ENCODE measurements at places on chromosomes 3 and 15. TPM values are rescaled to one million over a fixed set of nuclear protein-coding genes. Genes with fewer than 3 reads are reported as not detected.
A peak's percentile ranks its signal among the peaks of the same experiment; 100 is the strongest.

DNA sequence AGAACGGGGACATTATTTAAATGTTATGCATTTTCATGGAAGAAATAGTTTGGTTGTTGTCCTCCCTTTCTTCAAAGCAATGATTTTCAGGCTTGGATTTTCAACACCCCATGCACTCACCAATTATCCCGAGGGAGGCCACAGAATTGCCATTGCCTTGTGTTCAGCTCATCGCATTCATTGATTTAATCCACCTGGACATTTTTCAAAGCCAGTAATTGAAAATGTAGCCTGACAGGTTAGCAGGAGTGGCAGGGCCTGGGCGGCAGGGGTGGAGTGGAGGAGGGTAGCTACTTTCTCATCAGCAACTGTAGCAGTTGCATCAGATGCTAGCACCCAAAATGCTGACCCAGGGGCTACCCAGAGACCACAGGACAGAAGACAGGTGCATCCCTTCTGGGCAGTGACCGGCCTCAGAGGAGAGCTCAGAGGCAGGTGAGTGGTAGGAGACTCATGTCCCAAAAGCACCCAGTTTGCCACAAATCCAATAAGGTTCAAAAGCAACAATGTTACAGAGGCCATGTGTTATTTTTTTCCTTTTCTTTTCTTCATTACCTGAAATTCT lies 242.4 kb downstream of the CD47 start:
- no peaks in the 10 kb centered on the region for H3K4me1 ChIP-seq
- no peak overlapping the region for H3K4me3 ChIP-seq
- DNase-seq = no peak
- no peak overlapping the region for H3K27ac ChIP-seq

GRCh38 chr3:39280571-39280970 lies 735 bp upstream of the CX3CR1 start:
- no peaks in the 10 kb centered on the region for H3K36me3 ChIP-seq
- peaks cover 6% of the 10 kb centered on the region for H3K4me1 ChIP-seq
- H3K27me3 ChIP-seq = peaks cover 3% of the 10 kb centered on the region
- H3K27ac ChIP-seq = no peak overlapping the region

DNA sequence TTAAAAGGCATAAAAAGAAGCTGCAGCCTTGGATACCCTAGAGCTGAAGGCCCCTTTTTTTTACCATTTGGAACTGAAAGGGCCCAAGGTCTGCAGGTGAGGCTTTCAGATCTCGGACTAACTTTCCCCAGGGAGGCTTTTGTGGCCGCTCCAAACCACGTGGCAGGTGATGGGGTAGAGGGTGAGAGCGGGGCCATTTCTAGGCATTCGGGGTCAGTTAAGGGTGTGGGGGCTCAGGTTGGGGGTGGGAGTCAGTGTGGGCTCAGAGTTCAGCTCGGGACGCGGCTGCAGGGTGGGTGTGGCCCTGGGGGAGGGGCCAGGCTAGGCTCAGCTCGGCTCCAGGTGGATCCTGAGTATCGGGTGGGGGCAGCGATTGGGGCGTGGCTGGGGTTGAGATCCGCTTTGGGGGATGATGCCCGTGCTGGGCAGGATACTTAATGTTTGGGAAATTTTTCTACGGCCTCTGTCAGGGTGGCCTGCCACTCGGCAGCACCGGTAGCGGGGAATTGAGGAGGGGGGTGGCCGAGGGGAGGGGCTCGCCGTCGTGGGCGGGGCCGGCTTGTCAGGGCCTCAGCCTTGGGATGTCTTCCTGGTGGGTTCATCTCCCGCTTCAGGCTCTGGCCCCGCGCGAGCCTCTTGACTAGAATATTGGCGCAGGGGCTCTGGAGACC lies 2.5 kb downstream of the KLF13 start:
- H3K36me3 ChIP-seq = peaks cover 5% of the 10 kb centered on the region
- H3K27me3 ChIP-seq = no peaks in the 10 kb centered on the region
- H3K4me3 ChIP-seq = peak overlapping the region; percentile 91
- peaks cover 49% of the 10 kb centered on the region for H3K4me1 ChIP-seq
- peak overlapping the region; percentile 87 for H3K27ac ChIP-seq

GRCh38 chr3:155760653-155761052 lies 15.8 kb upstream of the PLCH1 start:
- no peaks in the 10 kb centered on the region for H3K27me3 ChIP-seq
- DNase-seq = no peak
- no peak overlapping the region for H3K27ac ChIP-seq
- H3K4me3 ChIP-seq = no peak overlapping the region
- H3K36me3 ChIP-seq = no peaks in the 10 kb centered on the region

DNA sequence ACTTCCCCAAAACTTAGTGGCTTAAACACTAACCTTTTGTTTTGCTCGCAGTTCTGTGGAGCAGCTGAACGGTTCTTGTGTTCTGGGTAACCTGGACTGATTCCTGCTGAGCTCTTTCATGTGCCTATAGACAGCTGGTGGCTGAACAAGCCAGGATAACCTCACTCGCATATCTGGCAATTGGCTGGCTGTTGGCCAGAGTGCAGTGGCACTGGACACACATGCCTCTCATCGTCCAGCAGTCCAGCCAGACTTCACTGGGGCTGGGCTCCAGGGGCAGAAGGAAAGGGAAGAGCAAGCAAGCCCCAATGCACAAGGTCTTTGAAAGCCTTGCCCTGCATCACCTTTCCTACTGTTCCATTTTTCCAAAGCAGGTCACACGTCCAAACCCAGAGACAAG lies 53.6 kb upstream of the GATA2 start:
- H3K27ac ChIP-seq = no peak overlapping the region
- H3K4me1 ChIP-seq = no peaks in the 10 kb centered on the region
- H3K36me3 ChIP-seq = no peaks in the 10 kb centered on the region
- no peaks in the 10 kb centered on the region for H3K27me3 ChIP-seq
- H3K4me3 ChIP-seq = no peak overlapping the region
- no peak for DNase-seq

GRCh38 chr3:187274977-187275338 lies 16.6 kb downstream of the MASP1 start:
- H3K4me3 ChIP-seq = no peak overlapping the region
- no peak overlapping the region for H3K27ac ChIP-seq
- no peaks in the 10 kb centered on the region for H3K36me3 ChIP-seq
- H3K4me1 ChIP-seq = no peaks in the 10 kb centered on the region

GRCh38 chr3:156445117-156446090 lies 109.5 kb downstream of the SSR3 start:
- H3K27me3 ChIP-seq = no peaks in the 10 kb centered on the region
- no peaks in the 10 kb centered on the region for H3K4me1 ChIP-seq
- DNase-seq = no peak

DNA sequence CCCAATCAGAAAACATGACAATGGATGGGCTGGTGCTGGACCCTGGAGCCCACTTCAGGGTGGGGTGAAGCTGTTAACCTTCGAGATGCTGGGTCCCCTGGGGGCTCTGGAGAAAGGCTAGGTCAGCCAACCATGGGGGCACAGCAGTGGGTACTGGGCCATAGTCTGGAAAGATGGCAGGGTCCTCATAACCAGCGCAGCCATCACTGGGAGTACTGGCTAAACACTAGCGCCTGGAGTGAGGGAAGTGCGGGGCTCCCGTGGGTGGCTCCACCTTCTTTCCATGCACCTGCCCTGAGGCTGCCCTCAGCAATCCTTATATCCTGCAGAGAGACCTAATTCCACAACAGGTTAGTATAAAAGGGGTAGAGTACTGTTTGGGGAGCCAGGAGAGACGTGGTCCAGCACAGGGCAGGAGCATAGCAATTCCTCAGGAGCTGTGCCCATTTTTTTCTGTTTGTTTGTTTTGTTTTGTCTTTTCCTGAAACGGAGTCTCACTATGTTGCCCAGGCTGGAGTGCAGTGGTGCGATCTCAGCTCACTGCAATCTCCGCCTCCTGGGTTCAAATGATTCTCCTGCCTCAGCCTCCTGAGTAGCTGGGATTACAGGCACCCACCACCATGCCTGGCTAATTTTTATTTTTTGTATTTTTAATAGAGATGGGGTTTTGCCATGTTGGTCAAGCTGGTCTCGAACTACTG lies 122.6 kb upstream of the MEF2A start:
- DNase-seq = no peak
- no peak overlapping the region for H3K4me3 ChIP-seq
- H3K27me3 ChIP-seq = no peaks in the 10 kb centered on the region
- H3K36me3 ChIP-seq = no peaks in the 10 kb centered on the region
- H3K4me1 ChIP-seq = peaks cover 4% of the 10 kb centered on the region

DNA sequence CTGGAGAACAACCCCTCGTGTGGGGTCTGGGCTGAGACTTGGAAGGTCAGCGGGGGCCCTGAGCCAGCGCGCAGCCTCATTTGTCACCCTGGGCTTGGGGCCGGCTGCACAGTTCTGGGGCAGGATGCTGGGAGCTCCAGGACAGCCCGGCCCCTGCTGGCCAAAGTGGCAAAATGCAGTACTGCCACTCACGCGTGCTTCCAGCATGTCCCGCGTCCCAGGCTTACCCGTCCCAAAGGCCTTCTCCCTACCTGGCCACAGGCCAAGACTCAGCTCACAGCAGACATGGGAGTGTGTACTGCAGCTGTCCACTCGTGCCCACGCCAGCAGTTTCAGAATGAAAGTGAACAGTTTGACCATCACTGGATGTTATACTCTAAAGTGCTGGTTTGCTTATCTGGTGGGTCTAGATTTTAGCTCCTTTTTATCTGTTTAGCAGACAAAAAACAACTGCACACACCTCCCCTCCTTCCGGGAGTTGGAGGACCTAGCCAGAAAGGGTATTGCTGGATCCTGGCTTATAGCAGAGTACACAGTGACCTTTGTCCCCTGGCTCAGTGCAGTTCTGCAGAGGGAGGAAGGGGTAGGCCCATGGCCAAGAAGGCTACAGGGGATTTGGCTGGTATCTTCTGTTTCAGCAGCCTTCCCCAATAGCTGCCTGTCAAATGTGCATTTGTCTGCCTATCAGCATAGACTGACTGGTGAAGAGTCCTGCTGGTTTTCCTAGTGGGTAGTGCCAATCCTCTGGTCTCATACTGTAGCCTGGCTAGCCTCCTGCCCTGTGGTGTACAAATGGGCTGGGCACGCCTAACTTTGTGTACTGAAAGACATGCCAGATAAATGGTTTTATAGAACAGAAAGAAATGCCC lies 23.2 kb upstream of the IP6K2 start:
- H3K4me3 ChIP-seq = no peak overlapping the region
- H3K27ac ChIP-seq = no peak overlapping the region
- H3K4me1 ChIP-seq = peaks cover 9% of the 10 kb centered on the region

DNA sequence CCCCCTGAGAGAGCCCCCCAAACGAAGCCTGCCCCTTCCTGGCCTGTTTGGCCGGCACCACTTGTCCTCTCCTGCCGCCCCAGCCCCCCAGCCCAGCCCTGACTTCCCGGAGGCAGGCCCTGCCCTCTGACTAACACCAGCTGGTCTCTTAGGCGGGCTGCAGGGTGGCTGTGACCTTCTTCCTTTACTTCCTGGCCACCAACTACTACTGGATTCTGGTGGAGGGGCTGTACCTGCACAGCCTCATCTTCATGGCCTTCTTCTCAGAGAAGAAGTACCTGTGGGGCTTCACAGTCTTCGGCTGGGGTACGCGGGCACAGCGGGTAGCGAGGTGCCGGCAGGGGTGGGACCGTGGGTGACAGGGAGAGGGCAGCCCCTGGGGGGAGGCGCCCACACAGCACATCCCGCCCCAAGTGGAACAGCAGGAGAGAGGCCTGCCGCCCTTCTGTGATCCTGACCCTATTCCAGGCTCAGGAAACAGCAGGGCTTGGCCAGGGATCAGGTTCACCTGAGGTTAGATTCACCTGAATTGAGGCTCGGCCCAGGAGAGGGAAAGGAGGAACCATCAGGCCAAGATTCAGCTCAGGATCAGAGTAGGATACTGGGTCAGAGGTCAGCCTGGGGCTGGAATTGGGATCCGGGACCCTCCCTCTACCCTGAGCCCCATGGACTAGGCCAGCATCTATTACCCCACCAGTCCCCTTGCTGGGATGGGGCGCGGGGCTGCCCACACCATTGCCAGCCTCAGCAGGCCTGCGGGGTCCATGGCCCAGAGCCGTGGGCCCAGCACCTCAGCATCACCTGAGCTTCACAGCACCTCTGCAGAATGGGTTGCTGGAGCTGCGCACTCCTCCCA lies 21.9 kb downstream of the PTH1R start:
- no peak overlapping the region for H3K27ac ChIP-seq
- no peak for DNase-seq
- H3K27me3 ChIP-seq = no peaks in the 10 kb centered on the region
- H3K4me3 ChIP-seq = no peak overlapping the region
- no peaks in the 10 kb centered on the region for H3K36me3 ChIP-seq

DNA sequence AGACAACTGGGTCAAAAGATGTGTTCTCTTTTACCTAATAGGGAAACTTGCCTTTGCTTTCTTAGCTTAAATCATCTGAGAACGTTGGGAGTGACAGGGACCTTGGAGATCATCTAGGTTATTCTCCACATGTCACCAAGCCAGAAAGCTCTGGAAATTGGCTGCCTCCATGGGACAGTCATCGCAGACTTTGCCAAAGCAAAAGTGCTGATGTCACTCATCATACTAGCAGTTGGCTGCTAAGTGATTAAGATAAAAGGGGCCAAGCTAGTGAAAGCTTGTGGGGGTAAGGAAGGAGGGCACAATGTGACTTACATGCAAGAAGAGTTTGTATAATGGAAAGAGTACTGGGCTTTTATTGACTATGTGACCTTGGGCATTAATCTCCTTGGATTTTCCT lies 198.0 kb upstream of the PFN2 start:
- no peak for DNase-seq
- H3K4me3 ChIP-seq = no peak overlapping the region
- H3K27me3 ChIP-seq = no peaks in the 10 kb centered on the region
- no peak overlapping the region for H3K27ac ChIP-seq

GRCh38 chr3:76943671-76944070 lies 96.2 kb upstream of the ROBO2 start:
- H3K4me1 ChIP-seq = no peaks in the 10 kb centered on the region
- no peak for DNase-seq
- H3K27me3 ChIP-seq = no peaks in the 10 kb centered on the region
- no peak overlapping the region for H3K27ac ChIP-seq

DNA sequence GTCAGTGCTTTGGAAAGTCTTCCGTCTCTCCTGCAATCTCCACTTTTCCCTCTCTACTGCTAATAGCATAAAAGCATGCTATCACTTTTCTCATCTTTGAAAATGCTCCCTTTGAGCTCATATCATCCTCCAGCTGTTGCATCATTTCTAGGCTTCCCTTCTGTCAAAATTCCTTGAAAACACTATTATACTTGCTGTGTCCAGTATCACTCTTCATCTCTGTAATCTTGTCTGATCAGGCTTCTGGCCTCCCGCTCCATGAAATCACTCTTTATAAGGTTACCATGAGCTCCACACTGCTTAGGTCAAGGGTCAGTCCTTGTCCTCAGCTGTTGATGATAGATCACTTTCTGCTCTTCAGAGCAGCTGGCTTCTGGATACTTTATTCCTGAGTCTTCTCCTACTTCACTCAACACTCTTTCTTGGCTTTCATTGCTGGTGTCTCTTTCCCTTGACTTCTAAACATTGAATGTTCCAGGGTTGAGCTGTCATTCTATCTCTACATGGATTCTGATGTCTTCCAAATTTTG lies 50.9 kb upstream of the SPTSSB start:
- H3K27ac ChIP-seq = no peak overlapping the region
- H3K4me1 ChIP-seq = no peaks in the 10 kb centered on the region
- DNase-seq = no peak
- no peaks in the 10 kb centered on the region for H3K27me3 ChIP-seq
- H3K36me3 ChIP-seq = no peaks in the 10 kb centered on the region

ST6GAL1 gene
- total RNA-seq = 220 TPM

ADIPOQ gene
- not detected for total RNA-seq

RPL22L1 gene
- total RNA-seq = 357 TPM

GLDN gene
- not detected for total RNA-seq

LRRK1 gene
- 58.3 TPM for total RNA-seq

TMEM207 gene
- not detected for total RNA-seq

CFAP92 gene
- not detected for total RNA-seq

SLC12A1 gene
- total RNA-seq = not detected

TTLL13 gene
- 0.13 TPM for total RNA-seq

CHAC1 gene
- 4.7 TPM for total RNA-seq

TTC21A gene
- total RNA-seq = 2.7 TPM

Measured in GM12878 (cell line).